Pulmonary artery endothelial cell (primary cell): ENCODE measurements at places on chromosomes 1 and 21.

DNA sequence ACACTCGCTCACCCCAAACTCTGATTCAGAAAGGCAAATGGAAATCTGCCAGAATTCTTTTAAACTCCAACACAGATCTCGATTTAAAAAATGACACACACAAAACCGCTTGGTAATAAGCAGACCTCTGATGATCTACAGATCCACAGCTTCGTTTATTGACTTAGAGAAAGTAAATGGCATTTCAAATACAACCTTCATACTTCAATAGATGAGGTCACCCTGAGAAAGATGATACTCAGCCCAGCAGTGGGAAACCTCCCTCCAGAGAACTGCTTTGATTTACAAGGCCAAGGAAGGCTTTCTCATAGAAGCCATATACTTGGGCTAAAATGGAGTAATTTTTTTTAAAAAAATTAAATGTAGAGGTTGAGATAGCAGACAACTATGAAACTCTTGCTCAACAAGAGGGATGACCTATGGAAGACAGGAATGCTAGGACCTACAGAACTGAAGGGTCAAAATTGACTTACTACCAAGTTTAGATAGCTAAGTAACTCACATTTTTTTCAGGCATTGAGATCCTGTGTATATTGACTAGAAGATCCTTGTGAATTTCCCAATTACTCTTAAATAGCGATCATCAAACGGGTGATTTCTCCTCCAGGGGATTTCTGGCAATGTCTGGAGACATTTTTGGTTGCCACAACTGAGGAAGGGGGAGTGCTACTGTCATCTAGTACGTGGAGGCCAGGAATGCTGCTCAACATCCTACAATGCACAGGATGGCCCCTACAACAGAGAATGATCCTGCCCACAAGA lies 143.9 kb downstream of the CLIC6 start:
- no peak for DNase-seq

DNA sequence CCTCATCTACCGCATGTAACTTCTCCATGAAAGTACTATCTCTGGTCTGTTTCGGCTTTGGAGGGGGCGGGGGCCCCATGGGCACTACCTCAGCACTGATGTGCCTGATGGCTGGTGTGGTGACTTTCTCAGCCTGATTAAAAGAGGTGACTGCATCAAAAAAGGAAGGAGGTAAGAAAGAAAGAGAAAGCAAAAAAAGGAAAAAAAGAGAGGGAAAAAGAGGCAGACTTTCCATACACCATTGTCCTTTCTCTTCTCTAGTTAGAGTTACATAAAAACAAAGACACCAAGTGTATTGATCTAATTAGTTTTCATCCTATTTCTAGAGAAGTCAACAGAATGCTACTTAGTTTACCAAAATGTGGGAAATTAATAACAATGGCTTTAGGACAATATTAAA lies 43.3 kb downstream of the GON4L start:
- no peak for DNase-seq

DNA sequence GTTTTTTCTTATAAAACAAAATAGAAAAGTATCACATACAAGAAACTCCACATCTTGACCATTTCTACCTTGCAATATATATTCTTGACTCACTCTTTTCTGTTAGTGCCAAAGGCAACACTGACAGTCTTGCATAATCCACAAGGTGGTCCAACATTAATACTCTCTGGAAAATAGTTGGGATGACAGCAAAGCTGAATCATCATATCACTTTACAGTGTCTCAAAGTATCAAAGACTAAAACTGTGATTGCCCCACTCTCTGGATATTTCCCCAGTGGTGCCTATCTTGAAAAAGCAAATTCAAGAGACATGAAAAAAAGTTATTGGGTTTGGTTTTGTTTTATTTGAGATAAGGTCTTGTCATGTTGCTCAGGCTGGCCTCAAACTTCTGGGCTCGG lies 14.6 kb upstream of the TGFBR3 start:
- DNase-seq: no peak

DNA sequence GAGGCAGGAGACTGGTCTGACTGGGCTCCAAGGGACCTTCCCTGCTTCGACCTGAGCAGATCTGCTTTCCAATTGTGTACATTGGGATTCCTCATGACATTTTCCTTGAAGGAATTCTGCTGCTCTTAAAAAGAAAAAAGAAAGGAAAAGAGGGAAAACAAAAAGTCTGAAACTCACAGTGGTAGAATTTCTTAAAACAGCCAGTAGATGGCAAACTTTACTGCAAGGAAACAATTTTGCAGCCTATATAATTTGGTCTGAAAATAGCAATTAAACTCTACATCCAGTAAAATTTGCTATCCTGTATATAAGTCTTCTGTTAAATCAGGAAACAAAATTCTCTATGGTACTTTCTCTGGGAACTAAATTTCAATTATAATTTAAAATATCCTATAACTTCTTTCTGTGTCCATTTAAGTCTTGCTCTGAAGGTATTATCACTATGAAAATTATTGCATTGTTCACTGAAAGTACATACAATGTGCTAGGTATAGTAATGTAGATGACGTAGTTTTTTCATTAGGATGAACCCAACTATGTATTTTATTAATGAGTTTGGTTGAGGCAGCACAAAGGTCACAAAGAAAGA lies 59.8 kb downstream of the CRB1 start:
- no peak for DNase-seq

DNA sequence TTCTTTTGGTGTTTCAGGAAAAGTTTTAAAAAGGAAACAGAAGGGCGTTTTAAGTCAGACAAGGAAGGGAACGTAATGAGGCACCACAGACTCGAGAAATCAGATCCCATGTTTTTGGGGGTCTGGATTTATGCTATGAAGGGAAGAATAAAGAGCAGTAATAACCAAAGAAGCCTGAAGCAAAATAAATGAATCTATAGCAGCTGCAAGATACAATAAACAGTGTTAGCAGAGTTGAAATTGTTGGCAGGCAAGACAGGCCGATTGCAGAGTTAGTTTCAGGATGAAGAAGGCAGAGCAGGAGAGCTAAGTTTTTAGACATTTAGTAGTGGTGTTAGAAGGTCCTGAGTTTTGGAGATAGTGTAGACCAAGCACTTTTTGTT lies 425 bp downstream of the DDR2 start:
- DNase-seq: no peak

GRCh38 chr1:83515578-83516154 lies 483.3 kb downstream of the TTLL7 start:
- DNase-seq: no peak

DNA sequence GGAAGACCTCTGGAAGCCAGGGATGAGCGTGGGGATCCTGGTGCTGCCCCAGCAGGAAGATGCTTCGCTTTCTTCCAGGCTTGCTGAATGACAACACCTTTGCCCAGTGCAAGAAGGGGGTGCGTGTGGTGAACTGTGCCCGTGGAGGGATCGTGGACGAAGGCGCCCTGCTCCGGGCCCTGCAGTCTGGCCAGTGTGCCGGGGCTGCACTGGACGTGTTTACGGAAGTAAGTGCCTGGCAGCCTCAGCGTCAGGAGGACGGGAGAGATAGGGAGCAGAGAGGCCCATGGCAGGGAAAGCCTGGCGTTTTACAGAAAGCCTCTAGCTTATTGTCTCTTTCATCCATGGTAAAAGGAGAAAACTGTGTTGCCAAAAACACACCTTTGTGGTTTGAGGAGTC lies 23.5 kb downstream of the PHGDH start:
- no peak for DNase-seq

- DNase-seq: no peak
Measured at GRCh38 chr1:180842491-180843275, 70.0 kb upstream of the KIAA1614 start.

- no peak for DNase-seq
Measured at GRCh38 chr1:64240206-64240605, 36.8 kb downstream of the UBE2U start.

GRCh38 chr1:30029677-30030076 lies 693.7 kb downstream of the MATN1 start:
- no peak for DNase-seq

DNA sequence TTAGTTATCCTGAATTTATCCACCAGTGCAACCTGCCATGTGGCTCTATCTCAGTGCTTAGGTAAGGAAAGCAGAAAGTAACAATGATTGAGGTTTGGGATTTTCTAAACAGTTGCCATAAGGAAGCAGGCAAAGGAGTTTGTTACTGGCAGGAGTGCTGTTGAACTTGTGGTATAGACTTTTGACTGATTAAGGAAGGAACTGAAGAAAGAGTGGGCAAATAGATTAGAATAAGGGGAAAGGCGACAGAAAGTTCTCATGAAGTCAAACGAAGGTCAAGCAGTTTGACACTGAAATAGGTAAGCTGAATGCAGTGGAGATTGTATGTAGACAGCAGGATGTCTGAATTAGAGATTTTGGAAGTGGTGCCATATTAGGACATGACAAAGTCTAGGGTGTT lies 24.2 kb upstream of the CR2 start:
- no peak for DNase-seq
